Ovary (tissue), 10 donors: ENCODE measurements at places on chromosomes 11 and 22.

- DNase-seq, result no peak
Measured at GRCh38 chr11:111680486-111681175, 78.4 kb downstream of the SIK2 start.

DNA sequence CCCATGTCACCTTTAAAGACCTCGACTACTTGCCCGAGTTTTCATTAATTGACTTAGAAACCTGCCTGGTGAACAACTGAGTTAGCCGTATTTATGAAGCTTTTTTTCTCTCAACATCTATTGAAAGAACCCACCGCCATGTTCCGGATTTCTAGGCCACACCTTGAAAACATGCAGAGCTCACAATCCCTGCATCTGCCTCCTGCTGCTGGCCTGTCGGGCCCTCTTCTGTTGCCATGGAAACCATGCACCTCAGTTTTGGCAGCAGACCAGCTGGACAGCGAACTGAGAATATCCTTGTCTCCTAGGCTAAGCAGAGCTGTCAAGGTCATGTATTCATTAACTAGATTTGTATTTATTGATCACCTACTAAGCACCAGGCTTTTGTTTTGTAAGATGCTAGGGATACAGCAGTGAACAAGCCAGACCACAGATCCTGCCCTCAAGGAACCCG, 4.3 kb upstream of the PATZ1 start:
- DNase-seq, result no peak

DNA sequence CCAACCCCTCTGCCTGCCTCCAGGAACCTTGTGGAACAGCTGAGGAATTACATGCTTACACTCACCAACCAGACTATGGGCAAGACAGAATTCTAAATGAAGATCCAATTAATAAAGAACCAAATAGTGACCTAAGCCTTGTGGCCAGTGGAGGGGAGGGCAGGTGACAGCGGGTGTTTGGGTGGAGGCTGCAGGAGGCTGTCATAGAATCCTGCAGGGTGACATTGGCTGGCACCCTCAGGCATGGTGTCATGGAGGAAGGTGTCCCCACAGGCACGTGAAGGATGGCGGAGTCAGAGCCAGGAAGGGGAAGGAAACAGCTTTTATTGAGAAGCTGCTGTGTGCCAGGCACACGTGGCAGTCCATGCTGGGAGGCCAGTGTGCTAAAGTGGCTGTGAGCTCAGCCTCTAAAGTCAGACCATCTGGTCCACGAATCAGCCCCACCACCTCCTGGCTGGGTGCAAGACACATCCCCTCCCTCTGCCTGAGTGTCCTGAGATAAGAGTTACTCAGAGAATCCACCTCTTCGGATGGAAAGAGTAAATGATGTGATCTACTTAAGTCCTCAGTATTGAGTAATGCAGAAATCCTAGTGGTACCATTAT, 8.7 kb downstream of the MYO18B start:
- DNase-seq, result no peak

DNA sequence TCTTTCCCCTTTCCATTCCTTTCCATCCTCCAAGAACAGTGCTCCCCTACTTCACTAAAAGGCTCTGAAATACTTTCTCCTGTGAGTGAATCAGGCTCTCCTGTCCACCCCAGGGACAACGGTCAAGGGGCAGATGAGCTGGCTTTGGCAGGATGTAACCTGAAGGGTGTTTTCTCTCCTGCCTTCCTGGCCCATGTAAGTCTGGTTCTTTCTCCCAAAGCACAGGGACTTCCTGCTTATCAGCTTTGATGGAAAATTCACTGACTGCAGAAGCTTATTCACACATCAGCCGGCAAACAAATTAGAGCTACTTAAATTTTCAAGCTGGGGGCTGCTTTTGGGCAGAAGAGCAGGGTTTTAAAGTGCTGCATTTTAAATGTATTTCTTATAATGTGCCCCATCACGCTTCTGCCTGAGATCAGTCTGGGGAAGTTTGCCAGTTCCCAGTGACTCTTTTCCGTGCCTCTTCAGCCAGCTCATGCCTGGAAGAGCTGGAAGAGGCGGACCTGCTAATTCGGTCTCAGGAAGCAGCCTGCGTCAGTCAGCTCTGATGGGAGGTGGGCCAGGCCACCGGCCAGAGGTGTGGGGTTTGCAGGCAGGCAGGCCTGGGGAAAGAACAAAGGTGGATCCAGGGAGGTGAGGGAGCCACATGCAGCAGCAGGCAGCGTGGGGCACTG, 140.4 kb upstream of the TBCEL start:
- DNase-seq, result no peak
